GM23248 (cell line): ENCODE measurements at places on chromosomes 12 and 14.

DNA sequence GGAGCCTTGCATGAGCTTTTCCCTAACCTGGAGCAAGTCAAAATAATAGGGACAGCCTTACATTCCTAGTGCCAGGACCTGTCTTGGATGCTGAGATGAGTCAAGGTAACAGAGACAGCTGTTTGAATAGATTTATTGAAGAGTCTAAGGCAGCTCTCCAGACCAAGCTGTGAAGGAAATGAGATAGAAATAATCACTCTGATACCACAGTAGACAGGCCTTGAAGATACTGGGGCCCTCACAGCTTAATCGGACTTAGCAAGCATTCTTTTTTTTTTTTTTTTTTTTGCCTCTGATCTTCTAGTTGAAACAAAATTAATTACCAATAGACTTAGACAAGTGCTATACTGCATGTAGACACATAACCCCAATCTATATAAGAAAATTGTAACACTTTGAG is 3.1 kb upstream of the RNASE9 start:
- no peak for DNase-seq

DNA sequence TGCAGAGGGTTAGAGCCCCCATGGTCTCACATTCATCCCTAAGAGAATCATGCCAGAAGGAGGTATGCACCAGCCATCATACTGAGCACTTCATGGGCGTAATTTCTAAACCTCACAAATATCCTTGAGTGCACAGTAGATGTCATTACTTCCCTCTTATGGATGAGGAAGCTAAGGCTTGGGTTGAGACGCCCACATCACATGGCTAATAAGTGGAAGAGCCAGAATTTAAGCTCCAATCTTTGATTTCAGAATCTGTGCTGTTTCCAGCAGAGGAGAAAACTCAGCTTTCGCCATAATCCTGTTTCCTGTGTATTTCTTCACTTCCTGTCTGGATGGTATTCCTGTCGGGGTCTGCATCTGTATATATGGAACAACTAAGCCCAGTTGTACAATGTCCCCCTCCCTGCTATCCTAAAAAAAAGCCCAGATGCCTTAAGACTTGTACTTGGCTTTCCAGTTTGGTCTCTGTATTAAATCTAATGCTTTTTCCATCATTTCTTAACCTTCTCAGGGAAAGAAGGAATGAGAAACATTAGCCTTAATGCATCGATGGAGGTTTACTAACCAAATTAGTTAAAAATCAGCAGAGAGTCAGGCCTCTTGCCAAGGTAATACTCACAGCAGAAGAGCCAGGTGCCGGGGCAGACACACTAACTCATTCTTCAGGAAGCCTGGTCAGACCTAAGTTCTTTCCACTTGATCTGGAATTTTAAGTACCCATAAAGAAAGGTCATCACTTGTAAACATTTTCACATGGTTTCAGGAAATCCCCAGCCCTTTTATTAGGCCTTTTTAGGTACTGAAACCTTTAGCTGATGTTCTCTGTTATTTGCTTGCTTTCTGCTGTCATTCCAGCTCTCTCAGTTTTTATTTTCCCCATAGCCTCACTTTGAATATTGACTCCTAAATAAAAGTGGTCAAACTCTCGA is 5.3 kb downstream of the ISCU start:
- DNase-seq = no peak

- no peak for DNase-seq
These were observed 121.0 kb upstream of the KRR1 start for GRCh38 chr12:75632442-75632841.

GRCh38 chr14:22656945-22657731 is 13.0 kb upstream of the OR6J1 start:
- no peak for DNase-seq

GRCh38 chr12:4189721-4190120 is 83.8 kb upstream of the CCND2 start:
- DNase-seq = no peak

DNA sequence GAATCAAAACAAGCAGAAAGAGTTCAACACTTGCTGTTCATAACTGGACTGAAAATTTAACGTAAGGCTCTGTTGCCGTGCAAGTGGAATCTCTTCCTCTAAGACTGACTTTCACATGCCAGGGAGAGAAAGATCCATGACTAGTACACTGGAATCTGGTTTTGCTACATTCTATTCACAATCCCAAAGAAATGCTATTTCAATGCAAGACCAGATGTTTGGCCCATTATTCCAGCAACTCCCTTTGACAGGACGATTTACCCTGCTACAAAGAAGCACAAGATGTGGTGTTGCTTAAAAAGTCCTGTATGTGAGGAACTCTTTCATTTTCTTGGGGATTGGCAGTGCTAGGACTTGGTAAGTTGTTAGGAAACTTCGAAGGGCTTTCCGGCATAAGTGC is 17.4 kb downstream of the RFC5 start:
- DNase-seq = peak; percentile 71

DNA sequence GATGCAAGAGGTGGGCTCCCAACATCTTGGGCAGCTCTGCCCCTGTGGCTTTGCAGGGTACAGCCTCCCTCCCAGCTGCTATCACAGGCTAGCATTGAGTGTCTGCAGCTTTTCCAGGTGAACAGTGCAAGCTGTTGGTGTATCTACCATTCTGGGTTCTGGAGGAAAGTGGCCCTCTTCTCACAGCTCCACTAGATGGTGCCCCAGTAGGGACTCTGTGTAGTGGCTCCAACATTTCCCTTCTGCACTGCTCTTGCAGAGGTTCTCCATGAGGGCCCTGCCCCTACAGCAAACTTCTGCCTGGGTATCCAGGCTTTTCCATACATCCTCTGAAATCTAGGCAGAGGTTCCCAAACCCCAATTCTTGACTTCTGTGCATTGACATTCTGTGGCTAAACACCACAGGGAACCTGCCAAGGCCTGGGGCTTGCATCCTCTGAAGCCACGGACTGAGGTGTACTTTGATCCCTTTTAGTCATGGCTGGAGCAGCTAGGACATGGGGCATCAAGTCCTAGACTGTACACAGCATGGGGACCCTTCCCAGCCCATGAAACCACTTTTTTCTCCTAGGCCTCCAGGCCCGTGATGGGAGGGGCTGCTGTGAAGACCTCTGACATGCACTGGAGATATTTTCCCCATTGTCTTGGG is 24.0 kb upstream of the SLC38A1 start:
- peak; percentile 35 for DNase-seq

GRCh38 chr14:32102152-32102787 is 25.2 kb downstream of the ARHGAP5 start:
- no peak for DNase-seq

- DNase-seq = peak; percentile 73
These were observed 576 bp downstream of the SYNE3 start for GRCh38 chr14:95515596-95516552.

GRCh38 chr14:68552602-68553001 is 240.3 kb downstream of the ZFP36L1 start:
- peak; percentile 44 for DNase-seq

GRCh38 chr14:25516838-25517237 is 466.9 kb upstream of the STXBP6 start:
- DNase-seq = no peak

DNA sequence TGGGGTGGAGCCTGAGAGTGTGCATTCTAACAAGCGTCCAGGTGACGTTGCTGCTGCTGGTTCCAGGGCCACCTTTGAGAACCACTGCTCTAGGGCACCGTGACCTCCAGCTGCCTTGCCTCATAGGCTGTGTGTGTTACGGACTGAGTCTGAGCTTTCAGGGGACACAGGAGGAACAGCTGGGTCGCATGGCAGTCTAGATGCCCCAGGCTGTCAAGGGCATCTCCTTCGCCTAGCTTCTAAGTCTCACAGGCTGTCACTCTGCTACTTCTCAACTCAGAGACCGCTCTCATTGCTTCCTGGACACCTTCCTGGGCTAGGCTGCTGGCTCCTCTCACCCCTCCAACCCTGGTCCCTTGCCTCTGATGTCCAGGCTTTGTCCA is 965 bp downstream of the KRT73 start:
- no peak for DNase-seq

DNA sequence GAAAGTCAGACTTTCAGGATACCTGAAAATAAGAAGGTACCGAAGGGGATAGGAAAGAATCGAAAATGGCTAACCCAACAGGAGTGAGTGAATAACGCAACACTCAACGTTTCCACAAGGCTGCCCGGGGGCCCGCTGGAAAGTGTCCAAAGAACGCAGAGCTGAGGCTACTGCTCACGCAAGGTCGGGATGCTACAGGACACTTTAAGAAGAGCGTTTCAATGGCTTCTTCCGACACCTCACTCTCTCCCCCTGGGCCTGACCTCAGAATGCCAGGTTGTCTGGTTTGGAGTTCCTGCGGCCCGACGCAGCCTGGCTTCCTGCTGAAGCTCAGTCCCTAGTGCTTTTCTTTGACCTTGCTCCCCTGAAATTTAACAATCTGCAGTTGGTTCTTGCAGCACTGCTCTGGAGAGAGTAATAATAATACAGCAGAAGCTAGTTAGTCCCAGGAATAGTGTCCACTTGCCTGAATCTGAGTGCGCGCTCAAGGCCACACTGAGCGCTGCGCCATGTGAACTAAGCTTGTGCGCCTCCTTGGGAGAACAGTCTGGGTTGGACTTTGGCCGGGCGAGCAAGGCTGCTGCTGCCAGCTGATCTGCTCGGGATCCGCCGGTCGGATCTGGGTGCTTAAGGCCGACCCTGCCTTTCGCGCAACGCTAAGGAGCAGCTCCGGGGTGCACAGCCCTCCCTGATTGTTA is 2.0 kb upstream of the ALX1 start:
- no peak for DNase-seq

DNA sequence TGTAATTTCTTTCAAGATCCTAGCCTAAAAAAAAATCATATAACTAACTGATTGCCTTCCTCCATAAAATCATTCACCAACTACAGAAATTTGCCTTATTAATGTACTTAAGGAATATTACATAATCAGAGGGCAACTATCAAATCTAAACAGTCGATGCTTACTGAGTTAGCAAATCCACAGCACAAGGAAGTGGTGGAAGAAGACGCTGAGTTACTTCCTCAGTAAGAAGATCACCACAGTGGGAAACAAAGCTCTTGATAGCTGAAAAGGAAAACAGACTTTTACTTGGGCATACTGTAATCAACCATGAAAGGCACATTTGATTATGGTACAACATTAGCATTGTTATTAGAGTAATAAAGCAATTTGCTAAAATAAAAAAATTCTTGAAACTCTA is 48.7 kb downstream of the HEATR5A start:
- no peak for DNase-seq

- DNase-seq = peak; percentile 43
These were observed 60.9 kb upstream of the OR4E1 start for GRCh38 chr14:21734457-21735074.

- no peak for DNase-seq
These were observed 434.3 kb upstream of the TBX3 start for GRCh38 chr12:115118177-115118724.

- no peak for DNase-seq
These were observed 12.3 kb upstream of the C12orf71 start for GRCh38 chr12:27094726-27095125.

GRCh38 chr12:67540920-67541624 is 107.5 kb upstream of the DYRK2 start:
- DNase-seq = peak; percentile 31

- DNase-seq = no peak
These were observed 249.1 kb downstream of the AKAP6 start for GRCh38 chr14:32578181-32578580.

GRCh38 chr14:103716091-103716801 is 636 bp downstream of the ZFYVE21 start:
- DNase-seq = peak; percentile 75

DNA sequence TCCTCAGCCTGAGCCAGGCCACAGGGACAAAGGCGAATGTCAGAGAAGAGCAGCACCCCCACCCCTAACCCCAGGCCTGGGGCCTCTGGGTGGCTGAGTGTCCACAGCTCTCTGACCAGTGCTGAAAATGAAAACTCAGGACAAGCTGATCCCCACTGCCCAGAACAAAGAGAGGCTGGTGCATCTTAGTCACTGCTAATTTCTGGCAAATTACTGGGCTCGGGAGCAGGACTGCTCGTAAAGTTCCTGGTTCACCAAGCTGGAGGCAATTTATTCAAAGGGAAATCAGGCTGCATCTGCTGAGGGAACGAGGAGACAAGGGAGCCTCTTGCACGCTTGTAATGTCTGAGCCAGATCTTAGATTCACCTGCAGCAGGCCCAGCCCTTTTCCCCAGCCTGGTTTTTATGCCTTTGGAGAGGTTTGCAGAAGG is 43.2 kb downstream of the CALM1 start:
- peak; percentile 10 for DNase-seq

- DNase-seq = no peak
These were observed 87.1 kb downstream of the ZFP36L1 start for GRCh38 chr14:68705741-68706283.

DNA sequence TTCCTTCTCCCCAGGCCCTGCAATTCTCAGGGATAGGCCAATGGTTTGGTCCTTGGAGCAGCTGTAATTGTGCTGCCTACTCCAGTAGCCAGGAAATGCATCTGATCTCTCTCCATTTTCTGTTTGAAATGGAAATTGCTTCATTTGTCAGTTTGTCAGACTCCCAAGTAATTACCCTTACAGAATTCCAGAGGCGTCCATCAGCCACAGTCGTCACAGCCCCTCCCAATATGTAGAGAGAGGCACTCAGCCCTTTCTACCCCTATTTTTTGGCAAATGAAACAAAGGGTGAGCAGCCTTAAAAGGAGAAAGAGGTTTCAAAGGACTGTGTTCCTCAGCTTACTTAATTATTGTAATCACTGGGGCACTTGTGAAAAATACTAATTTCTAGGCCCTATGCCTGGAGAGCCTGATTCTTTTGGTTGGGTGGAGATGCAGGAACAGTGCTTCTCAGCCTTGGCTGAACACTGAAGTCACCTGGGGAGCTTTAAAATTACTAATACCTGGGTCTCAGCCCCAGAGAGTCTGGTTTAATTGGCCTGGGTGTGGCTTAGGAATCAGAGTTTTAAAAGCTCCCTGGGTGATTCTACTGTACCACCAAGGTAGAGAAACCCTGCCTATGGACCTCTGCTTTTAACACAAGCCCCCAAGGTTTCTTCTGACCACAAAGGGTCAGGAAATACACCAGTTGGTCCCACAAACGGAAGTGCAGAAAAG is 190.0 kb downstream of the EMP1 start:
- no peak for DNase-seq

DNA sequence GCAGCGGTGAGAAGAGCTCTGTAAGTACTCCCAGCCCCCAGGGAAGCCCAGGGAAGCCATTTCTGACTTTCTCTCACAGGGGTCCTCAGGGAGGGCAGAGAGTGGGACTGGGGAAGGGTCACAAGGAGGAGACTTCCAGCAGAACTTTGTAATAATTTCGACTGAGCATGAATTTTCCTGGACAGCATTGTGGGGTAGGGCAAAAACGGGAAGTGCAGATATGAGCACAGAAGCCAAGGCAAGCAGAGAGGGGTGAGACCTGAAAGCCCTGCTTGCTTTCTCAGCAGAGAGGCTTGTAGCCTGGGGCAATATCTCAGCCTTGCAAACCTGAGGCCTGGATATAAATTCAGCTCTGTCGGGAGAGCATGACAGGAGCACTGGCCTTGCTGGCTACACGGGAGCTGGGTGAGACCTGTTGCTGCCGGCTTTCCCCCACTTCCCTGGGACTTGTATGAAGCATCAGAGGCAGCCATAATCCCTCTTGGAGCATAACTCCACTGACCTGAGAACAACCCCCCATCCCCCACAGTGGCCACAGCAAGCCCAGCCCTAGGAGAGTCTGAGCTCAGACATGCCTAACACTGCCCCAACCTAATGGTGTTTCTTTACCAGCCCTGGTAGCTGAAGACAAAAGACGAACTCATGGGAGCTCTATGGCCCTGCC is 9.8 kb upstream of the IQSEC3 start:
- DNase-seq = no peak

- DNase-seq = peak; percentile 41
These were observed 28.8 kb upstream of the HIGD1C start for GRCh38 chr12:50923361-50924130.

GRCh38 chr14:102655137-102655536 is 62.7 kb downstream of the RCOR1 start:
- peak; percentile 53 for DNase-seq

GRCh38 chr12:6582196-6582595 is 14.1 kb upstream of the NOP2 start:
- no peak for DNase-seq
